ENCODE measurements at places on chromosomes 7 and 10.

- DNase-seq: no peak
Measured at GRCh38 chr10:99427566-99428190, 2.7 kb downstream of the GOT1 start.

- DNase-seq: no peak
Measured at GRCh38 chr10:7477538-7478334, 66.9 kb upstream of the SFMBT2 start.

- DNase-seq: no peak
Measured at GRCh38 chr7:42198974-42199668, 37.9 kb downstream of the GLI3 start.

DNA sequence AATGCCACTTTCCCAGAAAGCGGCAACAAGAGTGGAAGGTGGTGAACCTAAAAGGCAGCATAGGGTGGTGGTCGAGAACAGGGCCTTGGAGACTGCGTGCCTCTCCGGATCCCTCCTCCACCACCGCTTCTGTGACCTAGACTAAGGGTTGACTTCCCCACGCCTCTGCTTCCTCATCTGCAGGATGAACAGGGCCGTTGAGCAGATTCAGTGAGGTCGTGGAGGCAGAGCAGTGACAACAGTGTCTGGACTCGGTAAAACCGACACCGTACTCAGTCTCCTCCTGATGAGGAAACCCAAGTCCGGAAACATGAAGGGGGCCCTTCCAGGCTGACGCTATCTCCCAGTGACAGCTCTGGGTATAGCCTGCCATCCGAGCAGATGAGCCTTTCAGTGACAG lies 162.6 kb downstream of the CELF2 start:
- DNase-seq: no peak

- no peak for DNase-seq
Measured at GRCh38 chr10:101718690-101719275, 23.8 kb upstream of the FBXW4 start.

- no peak for DNase-seq
Measured at GRCh38 chr7:9557853-9558252, 1124.4 kb downstream of the NXPH1 start.

DNA sequence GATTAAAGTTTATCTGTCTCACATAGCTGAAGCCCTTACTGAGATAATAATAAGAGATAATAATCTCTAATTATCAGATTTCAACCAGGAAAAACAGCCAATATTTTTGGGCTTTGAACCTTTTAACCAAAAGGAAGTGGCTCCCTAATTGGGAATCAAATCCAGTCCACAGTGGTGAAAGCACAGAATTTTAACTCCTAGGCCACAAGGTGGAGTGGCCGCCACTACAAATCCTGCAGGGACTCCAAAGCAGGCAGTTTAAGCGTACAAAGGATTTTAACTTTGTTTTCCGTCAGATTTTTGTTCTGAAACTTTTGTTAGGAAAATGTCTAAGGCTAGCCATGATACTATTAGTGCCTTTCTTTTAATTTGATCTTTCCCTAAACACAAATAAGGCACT lies 99.6 kb upstream of the CCNY start:
- DNase-seq: no peak

- no peak for DNase-seq
Measured at GRCh38 chr10:82934429-82934828, 1059.4 kb downstream of the NRG3 start.

GRCh38 chr7:91517201-91517785 lies 253.1 kb downstream of the FZD1 start:
- DNase-seq: peak; percentile 66

- DNase-seq: no peak
Measured at GRCh38 chr10:93813507-93814465, 56.0 kb downstream of the LGI1 start.

- DNase-seq: no peak
Measured at GRCh38 chr7:135291809-135292253, 58.2 kb downstream of the STRA8 start.

- no peak for DNase-seq
Measured at GRCh38 chr7:144653449-144653848, 182.4 kb downstream of the TPK1 start.

GRCh38 chr10:102782673-102783551 lies 39.2 kb downstream of the WBP1L start:
- DNase-seq: no peak

GRCh38 chr7:135920478-135920877 lies 56.7 kb downstream of the MTPN start:
- DNase-seq: no peak

GRCh38 chr10:87952612-87953011 lies 89.2 kb downstream of the PTEN start:
- no peak for DNase-seq

- DNase-seq: no peak
Measured at GRCh38 chr10:72311667-72312066, 37.9 kb downstream of the DDIT4 start.

DNA sequence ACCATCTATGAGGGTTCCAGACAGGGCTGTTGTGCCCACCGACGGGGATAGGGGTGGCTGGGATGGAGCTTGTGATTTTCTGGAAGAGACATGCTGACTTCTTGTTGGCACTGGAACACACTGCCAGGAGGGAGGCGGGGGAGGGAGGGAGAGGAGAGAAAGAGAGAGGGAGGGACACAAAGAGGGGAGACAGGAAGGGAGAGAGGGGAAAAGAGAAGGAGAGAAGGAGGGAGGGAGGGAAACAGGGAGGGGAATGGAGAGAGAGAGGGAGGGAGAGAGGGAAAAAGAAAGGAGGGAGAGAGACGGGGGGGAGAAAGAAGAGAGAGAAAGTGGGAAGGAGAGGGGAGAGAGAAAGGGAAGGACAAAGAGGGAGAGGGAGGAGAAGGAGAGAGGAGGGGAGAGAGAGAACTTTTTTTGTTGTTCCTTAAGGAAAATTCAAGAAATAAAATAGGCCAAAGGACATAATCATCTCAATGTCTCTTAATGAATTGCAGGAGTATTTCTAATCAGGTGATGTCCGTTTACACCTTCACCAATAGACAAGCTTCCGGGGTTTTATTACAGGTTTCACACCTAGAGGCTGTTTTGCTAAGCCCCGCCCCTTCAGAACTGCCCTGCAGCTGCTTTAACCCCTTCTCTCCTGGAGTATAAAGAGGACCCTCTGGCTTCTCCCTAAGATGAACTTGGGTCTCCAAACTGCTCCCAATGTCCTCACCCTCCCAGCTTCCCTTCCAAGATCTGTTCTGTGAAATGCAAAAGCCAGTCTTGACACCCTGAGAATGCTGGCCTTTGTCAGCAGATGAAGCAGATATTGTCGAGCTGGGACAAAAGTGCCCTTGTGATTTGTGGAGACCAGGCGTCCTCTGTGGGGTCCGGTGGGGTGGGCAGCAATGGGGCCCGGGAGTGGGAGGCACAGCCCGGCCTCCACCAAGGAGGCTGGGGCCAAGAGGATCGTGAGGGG lies 82.0 kb upstream of the GTF2IRD1 start:
- no peak for DNase-seq

DNA sequence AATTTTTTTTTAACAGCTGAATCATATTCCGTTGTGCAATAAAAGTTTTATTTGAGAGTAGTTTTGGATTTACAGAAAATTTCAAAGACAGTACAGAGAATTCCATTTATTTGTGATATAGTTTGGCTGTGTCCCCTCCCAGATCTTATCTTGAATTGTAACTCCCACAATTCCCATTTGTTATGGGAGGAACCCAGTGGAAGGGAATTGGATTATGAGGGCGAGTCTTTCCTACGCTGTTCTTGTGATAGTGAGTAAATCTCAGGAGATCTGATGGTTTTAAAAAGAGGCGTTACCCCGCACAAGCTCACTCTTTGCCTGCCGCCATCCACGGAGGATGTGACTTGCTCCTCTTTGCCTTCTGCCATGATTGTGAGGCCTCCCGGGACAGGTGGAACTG lies 228.0 kb upstream of the MAGI2 start:
- no peak for DNase-seq

- DNase-seq: no peak
Measured at GRCh38 chr7:35909870-35910357, 109.1 kb downstream of the SEPTIN7 start.

DNA sequence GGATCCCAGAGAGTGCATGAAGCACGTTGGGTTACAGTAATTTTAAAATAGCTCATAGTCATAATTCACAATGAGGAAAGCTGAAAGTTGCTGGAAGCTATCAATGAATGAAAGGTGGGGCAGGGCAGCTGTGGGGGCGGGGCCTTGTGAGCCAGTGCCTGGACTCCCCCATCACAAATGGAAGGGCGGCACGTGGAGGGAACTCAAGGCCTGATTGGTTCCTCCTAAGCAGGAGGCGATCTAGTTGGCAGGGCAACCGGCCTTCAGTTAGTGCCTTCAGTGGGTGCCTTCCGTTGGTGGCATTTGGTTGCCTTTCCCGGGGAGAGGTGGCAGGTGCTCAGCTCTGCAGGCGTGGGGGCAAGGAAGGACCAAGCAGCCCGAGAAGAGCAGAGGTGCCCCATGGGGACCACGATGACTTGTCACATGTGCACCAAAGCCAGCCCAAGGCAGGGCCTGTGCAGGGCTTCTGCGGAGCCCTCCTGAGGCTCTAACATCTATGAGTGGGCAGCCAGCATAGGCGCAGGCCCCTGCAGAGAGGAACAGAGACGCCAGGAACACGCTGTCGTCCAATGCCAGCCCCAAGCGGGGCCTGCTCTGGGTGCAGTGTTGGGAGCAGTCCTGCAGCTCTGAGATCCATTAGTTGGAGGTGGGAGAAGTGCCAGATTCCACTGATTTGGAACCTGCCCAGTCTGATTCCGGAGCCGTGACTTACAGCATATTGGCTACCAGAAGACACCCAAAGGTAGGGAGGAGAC lies 59.8 kb upstream of the PDSS1 start:
- no peak for DNase-seq

GRCh38 chr7:84506151-84506550 lies 311.6 kb upstream of the SEMA3A start:
- no peak for DNase-seq

DNA sequence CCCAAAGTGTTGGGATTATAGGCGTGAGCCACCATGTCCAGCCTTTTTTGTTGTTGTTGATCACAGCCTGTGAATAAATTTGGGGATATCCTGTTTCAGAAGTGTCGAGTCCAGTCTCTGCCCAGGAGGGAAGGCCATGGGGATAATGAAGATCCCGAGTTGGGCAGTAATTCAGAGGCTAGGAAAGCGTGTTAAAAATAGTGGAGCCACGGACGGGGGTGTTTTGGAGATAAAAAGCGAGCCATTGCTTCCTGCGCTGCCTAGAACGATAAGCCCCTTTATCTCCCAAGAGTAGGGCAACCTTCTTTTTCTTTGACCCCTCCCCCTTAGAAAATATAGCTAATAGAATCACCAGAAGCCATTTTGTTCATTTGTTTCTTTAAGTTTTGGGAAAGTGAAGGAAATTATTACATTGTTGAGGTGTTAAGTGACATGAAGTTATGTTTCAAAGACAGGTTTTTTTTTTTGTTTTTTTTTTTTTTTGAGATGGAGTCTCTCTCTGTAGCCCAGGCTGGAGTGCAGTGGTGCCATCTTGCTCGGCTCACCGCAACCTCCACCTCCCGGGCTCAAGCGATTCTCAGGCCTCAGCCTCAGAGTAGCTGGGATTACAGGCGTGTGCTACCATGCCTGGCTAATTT lies 43.3 kb downstream of the IL15RA start:
- DNase-seq: no peak

DNA sequence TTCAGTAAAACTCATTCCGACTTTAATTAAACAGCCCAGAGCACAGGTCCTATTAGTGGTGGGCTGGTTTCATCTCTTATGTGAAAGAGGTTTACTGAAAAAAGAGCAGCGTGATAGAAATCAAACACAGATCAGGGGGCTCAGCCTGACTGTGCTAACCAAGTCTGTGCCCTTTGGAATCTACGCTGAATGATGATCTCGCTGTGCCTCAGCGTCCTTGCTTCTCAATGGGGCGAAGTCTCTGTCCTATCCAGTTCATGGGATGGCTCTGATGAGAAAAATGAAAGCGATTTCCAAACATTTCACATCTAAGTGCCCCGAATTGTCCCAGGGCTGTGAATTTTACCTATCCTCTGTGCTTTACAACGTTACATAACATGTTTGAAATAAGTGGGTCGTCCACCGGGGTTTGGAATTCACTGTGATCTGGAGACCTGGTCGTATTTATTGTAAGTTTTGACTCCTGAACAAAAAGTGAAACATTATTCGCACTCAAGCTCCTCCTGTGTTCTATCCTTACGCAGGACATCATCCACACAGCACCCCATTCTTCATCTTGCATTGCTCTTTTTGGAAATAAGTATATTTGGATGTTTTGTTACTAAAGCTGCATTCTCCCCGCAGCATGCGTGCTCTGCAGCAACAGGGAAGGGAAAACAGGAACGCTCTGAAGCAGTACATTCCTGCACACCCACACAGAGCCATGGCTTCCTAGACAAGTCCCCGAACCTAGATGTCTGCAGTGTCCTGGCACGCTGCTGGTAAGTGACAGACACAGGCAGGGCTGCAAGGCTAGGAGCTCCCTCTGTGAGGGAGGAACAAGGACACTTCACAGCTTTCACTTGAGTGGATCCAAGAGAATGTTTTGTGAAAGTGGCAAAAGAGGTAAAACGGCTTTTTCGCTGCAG lies 83.5 kb downstream of the SLC37A3 start:
- no peak for DNase-seq

GRCh38 chr7:121697731-121698316 lies 175.1 kb upstream of the PTPRZ1 start:
- DNase-seq: no peak

- no peak for DNase-seq
Measured at GRCh38 chr7:40586197-40586596, 451.4 kb downstream of the SUGCT start.

DNA sequence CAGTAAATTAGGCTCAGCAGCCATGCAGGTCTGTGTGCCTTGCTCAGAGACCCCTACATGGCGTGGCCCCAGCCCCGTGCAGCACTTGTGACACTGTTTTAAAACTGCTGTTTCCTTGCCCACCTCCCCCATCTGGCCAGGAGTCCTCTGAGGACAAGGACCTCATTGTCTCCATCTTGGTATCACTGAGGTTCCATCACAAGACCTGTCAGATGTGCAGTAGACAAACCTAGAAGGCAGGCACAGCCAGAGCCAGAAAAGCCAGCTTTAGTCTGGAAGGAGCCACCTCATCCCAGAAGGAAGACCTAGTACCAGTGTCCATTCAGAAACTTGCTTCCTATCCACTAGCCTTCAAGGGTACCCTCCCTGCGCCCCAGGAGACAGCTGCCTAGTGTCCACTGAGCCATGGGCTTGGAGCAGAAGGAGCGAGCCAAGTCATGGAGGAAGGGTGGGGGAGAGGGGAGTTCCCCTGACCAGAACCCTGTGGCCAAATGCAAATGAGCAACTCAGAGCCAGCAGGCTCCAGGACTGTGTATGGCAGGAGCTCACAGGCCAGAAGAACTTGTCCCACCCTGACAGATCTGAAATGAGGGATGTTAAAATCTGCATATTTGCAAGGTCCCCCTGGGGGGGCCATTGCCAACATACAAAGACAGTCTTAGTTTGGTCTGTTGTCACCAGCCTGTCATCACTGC lies 176.1 kb downstream of the SH3PXD2A start:
- DNase-seq: no peak

- no peak for DNase-seq
Measured at GRCh38 chr10:78360284-78360683, 326.6 kb downstream of the RPS24 start.

- no peak for DNase-seq
Measured at GRCh38 chr10:73117976-73118743, 7.9 kb downstream of the NUDT13 start.
